Thyroid gland (tissue), 4 donors: ENCODE measurements at places on chromosomes 16 and 17. TPM values are rescaled to one million over a fixed set of nuclear protein-coding genes. Genes with fewer than 3 reads are reported as not detected.
A peak's percentile ranks its signal among the peaks of the same experiment; 100 is the strongest.

DNA sequence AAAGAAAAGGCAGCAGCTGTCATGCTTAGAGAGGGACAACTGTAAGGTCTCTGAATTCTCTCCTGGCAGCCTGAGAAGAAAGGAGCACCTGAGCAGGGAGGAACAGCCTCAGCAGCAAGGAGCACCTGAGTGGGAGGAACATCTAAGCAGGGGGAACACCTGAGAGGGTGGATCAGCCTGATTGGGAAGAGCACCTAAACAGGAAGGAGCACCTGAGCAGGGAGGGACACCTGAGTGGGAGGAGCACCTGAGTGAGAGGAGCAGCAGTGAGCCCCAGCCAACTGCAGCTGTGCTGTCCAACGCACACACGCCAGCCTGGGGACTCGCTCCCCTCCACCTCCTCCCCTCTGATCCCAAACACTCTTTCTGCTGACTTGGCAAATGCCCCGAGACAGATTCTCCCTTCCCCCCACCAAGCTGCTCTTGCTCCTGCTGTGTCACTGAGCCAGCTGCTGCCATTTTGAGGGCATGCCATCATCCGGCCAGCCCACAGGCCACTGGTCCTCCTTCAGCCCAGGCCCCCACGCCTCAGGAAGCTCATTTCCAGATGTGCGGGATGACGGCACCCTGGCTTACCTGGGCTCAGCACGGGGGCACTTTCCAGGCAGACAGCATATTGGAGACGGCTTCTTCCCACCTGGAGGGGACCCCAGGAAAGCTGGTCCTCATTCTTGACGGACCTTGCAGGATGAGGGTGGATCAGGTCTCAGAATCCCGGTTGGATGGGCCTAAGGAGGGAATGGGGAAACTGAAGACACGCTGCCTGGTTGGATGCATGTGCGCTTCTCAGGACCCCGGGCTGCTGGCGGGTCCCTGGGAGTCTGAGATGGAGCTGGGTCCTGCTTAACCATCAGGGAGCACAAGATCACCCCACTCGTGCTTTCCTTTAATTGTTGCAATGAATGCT is 57.7 kb upstream of the RBFOX3 start:
- H3K27me3 ChIP-seq = no peaks in the 10 kb centered on the region
- no peak overlapping the region for H3K4me3 ChIP-seq
- no peak overlapping the region for H3K27ac ChIP-seq

DNA sequence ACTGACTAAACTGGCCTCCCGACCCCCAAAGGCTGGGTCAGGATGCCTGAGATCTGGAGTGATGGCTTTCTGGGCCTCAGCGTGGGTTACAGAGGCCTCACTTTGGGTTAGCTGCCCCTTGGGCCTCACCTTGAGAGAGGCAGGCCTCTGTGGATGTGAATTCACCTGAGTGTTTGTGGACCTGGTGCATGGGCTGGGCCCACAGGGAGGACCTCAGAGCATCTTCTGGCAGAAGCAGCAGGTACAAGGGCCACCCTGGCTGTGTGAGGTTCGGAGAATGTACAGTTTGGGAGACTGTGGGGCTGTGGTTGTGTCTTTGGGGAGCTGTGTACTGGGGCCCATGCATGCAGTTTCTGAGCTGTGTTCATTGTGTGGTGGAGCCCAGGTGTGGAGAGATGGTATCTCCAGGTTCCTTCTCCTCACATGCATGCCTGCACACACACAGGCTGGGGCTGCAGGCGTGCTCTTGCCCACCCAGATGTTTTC is 18.3 kb downstream of the RARA start:
- H3K36me3 ChIP-seq = no peaks in the 10 kb centered on the region
- H3K27me3 ChIP-seq = no peaks in the 10 kb centered on the region
- H3K4me3 ChIP-seq = no peak overlapping the region
- no peak for DNase-seq
- H3K27ac ChIP-seq = no peak overlapping the region
- peaks cover 100% of the 10 kb centered on the region for H3K4me1 ChIP-seq

DNA sequence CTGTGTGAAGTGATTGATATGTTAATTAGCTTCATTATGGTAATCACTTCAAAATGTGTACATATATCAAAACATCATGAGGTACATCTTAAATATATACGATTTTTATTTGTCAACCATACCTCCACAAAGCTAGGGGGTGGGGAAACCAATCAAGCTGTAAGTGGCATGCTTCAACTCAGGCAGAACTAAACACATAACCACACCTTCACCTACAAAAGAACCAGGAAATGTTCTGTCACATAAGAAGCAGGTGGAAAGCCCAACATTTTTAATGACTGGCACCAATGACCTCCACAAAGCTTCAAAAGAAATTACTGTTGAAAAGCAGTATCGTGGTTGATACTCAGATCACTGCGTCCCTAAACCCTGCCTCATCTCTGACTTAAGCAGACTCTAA is 867.7 kb upstream of the EEF2KMT start:
- H3K4me1 ChIP-seq = no peaks in the 10 kb centered on the region
- H3K36me3 ChIP-seq = no peaks in the 10 kb centered on the region
- H3K27me3 ChIP-seq = no peaks in the 10 kb centered on the region

GRCh38 chr16:69707920-69708683 is 18.3 kb downstream of the NQO1 start:
- H3K27me3 ChIP-seq = no peaks in the 10 kb centered on the region
- peaks cover 6% of the 10 kb centered on the region for H3K36me3 ChIP-seq
- no peak overlapping the region for H3K4me3 ChIP-seq
- H3K4me1 ChIP-seq = peaks cover 46% of the 10 kb centered on the region
- DNase-seq = peak; percentile 84
- peak overlapping the region; percentile 81 for H3K27ac ChIP-seq

DNA sequence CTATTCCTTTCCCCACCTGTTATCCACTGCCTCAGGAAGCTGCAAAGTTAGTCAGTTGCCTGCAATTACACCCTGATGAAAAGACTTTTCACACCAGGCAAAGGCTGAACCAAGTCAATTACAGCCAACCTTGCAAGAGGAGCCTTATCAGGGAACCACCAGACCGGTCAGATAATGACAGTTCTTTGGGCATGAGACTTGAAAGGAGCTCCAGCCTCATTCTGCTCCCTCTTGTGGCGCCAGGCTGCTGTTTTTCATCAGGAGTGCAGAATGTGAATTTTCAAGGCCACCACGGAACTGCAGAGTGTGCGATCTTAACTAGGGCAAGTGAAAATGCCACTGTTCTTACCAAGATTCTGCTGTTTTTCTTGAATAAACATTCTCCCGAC is 22.5 kb downstream of the DNAI2 start:
- H3K36me3 ChIP-seq = no peaks in the 10 kb centered on the region
- peak overlapping the region; percentile 26 for H3K27ac ChIP-seq
- H3K4me3 ChIP-seq = no peak overlapping the region

- no peaks in the 10 kb centered on the region for H3K36me3 ChIP-seq
- no peak overlapping the region for H3K27ac ChIP-seq
- no peak overlapping the region for H3K4me3 ChIP-seq
- no peak for DNase-seq
- peaks cover 18% of the 10 kb centered on the region for H3K4me1 ChIP-seq
Measured at GRCh38 chr17:69508814-69509213, 94.3 kb downstream of the MAP2K6 start.

Gene NOL11
- total RNA-seq = 25.7 TPM

Gene EVI2B
- 3.0 TPM for total RNA-seq
